Hepatic stellate cell (primary cell): ENCODE measurements at places on chromosomes 7 and 10.

GRCh38 chr10:71357792-71358265 lies 38.8 kb downstream of the SLC29A3 start:
- no peak for DNase-seq

GRCh38 chr7:55133630-55134358 lies 115.0 kb downstream of the EGFR start:
- DNase-seq, result peak; percentile 89

- DNase-seq, result no peak
Observed at GRCh38 chr10:28878236-28878970, 201.1 kb downstream of the BAMBI start.

DNA sequence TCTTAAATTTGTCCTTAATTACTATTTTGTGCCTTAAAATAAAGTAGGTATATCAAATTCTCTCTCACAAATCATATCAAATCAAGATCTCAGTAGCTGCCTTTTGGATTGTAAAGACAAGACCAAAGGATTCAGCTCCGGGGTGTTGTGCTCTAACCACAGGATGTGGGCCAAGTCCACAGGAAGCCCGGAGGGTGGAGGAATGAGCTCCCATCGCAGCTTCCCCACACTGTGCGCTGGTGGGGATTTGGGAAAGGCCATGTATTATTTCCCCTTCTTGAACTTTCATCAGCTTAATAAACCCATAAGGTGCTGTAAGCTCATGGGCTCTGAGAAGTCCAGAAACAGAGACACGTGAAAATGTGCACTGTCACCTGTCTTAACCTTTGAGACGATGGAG lies 241.6 kb upstream of the TCERG1L start:
- DNase-seq, result no peak

- no peak for DNase-seq
Observed at GRCh38 chr10:4067931-4068561, 283.0 kb upstream of the KLF6 start.
